ENCODE measurements at places on chromosomes 3 and 15.

- no peak for DNase-seq
Observed at GRCh38 chr3:165192610-165193192, 3.5 kb downstream of the SLITRK3 start.

DNA sequence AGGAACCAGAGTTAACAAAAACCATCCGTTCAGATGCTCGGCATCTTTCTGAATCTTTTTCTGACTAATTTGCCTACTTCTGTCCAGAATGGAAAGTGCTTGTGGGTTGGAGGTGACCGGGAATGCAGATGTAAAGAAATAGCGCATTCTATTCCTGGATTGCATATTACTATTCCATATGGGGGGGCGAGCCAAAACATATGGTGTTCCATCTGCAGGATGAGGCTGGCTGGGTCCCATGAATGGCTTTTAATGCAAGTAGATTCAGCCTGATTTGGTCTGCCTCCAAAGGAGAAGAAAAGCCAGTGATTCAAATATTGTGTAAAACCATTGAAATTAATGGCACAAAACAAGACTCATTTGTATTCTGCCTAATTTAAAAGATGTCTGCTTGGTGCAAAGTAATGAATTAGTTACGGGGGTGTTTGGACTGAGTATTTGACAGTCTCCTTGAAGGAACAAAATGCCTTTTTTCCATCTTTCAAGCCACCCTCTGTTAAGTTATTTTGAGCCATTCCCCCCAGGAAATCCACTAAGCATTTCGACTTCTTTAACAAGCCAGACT, 99.0 kb downstream of the ST8SIA2 start:
- no peak for DNase-seq

- peak; percentile 78 for DNase-seq
Observed at GRCh38 chr3:172153335-172153861, 114.0 kb downstream of the FNDC3B start.

- no peak for DNase-seq
Observed at GRCh38 chr15:95035106-95035505, 803.7 kb downstream of the MCTP2 start.

DNA sequence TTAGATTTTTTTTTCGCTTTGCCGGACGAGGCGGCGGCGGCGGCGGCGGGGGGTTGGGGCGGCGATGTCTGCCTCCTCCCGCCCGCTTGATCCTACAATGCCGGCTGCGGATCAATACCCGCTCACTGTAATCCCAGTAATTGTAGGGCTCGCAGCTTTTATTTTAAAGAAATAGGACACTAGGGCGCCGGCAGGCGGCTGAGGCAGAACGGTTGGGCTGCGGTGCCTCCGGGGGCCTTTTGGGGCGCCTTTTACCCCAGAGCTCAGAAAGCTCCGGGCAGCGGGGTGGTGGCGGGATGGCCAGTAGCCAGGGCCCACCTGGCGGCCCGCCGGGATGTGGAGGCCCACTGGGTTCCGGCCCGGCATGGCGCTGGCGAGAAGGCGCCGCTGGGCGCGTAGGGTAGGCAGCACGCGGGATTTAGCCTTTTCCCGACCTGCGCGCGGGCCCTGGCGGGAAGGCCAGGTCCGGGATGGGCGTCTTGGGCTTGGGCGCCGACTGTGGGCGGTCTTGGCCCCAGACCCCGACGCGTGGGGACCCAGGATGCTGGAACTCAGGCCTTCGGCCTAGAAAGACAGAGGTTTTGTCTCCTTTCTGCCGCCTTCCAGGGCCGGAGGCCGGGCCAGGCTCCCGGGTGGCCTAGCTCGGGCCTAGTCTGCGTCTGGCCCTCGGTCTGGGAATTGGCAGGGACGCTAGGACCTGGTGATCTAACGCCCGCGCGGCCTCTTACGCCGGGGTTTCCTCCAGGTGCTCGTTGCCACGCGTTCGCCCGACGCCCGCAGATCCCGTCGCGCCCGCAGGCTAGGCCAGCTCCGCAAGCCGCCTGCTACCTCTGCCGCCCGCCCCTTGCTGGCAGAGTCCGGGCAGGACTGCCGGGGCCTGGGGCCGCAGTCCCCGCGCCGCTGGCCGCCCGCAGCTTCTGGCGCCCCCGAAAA, 15.5 kb upstream of the ONECUT1 start:
- DNase-seq: no peak

- no peak for DNase-seq
Observed at GRCh38 chr15:59567324-59567723, 44.3 kb upstream of the GCNT3 start.

DNA sequence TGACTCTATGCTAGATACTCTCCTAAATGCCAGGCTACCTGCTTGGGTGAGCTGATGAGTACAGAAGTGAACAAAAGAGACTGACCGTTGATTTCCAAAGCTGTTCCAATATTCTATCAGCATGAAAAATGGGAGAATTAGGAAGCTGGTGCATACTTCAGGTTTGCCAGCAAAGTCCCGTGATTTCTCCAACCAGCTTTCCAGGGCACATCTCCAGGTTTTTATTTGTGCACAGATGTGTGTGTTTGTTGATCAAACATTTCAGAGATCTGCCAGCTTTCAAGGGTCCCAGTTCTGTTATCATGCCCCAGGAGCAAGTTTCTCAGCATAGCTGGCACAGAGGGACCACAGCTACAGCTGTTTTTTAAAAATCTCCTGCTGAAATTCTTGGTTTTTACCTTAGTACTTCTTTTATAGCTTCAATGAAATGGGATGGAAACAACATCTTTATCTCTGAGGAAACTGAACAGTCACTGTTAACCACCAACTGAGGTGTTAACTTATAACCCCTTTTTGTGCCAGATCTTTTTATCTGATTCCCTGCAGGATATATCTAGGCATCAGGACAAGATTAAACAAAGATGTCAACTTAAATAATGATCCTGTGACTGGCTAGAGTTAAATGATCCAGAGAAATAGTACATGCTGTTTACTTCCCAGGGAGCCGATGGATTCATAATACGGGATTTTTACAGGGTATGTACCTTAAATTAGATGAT, 380.8 kb downstream of the GRM7 start:
- no peak for DNase-seq

Data from AG08396 (cell line).